ENCODE measurements at places on chromosomes 11 and 22.

DNA sequence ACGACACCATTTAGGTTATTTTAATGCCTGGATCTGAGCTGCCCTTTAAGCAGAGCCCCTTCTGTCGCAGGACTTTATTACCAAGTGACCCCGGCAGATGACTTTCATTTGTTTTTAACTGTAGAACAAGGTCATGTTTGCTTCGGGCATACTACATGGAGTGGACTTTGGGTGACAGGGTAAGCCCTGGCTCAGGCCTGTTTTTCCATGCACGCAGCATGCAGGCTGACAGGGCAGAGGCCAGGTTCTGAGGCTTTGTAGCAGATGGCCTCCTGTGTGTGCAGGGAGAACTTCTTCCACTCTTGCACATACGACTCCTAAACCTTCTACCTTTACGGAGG, 50.5 kb downstream of the SNX19 start:
- DNase-seq = no peak

- DNase-seq = no peak
These were observed 6.5 kb downstream of the ASPHD2 start for GRCh38 chr22:26435327-26436093.

- no peak for DNase-seq
These were observed 2.2 kb downstream of the ARSA start for GRCh38 chr22:50625568-50626313.

DNA sequence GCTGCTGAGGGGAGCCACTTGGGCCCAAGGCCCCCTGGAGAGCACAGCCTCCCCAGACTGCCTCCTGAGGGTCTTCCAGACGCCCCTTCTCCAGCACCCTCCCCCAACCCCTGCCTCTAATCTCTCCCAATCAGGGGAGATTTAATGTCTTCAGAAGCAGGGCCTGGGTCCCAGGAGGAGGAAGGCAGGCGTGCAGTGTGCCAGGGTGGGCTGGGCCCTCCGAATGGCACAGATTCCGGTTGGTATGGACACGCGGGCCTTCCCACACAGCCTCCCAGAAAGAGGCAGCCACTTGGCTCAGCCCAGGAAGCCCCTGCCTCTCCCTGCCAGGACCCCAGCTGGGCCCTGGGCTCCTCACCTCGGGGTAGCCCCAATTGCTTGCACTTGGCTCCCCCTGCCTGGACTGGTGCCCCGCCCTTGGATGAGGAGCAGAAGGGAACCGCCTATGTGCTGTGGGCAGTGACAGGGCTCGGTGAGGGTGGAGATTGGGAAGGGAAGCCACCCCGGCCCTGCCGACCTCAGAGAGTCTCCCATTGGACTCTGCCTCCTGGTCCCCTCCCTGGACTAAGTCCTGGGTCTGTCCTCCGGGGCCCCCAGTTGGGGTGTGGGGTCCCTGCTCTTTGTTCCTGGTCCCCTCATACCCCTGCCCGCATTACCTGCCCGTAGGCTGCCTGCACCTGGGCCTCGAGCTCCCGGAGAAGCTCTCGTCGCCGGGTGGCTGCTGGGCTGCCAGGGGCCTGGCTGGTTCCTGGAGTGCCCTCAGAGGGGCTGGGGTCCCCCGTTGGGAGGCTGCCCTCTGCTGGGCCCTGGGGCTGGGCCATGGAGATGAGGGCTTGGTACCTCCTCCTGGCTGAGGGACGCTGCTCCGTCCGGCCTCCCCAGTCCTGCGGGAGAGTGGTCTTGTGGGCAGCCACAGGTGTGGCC, 572 bp upstream of the CABP2 start:
- no peak for DNase-seq

- no peak for DNase-seq
These were observed 23.4 kb downstream of the SHANK2 start for GRCh38 chr11:71228961-71229360.

DNA sequence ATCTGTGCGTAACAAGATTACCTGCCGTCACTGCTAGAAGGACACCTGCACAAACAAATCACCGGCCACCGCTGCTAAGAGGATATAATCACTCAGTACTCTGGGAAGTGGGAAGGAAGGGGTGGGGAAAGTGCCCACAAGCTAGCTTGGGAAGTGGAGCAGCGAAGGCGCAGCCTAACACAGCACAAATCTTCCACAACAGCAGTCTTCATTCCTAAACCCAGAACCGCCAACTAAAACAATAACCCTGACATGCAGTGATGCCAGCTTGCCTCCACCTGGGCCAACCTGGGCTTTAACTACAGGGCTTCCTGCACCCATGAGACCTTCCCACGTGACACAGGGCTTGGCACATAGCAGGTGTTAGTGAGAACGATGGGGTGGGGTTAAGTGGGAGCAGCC, 5.1 kb downstream of the DGCR2 start:
- no peak for DNase-seq

GRCh38 chr22:37610480-37611129, 2.0 kb downstream of the GGA1 start:
- DNase-seq = no peak

DNA sequence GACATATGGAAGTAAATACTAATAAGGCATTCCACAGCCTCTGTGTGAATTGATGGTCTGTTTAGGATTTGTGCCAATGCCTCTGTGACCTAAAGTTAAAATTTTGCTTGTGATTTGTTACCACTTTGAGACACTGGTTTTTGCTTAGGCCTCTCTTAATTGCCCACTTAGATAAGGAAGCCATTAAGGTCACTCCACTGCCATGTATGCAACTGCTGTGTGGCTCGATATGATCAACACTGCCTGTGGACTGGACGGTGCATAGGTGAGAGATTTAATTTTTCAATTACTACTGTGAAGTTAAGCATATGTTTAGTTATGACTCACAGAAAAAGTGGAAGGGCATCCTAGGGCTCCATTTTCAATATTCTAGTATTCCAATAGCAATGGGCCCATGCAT, 36.9 kb downstream of the CSRP3 start:
- no peak for DNase-seq

DNA sequence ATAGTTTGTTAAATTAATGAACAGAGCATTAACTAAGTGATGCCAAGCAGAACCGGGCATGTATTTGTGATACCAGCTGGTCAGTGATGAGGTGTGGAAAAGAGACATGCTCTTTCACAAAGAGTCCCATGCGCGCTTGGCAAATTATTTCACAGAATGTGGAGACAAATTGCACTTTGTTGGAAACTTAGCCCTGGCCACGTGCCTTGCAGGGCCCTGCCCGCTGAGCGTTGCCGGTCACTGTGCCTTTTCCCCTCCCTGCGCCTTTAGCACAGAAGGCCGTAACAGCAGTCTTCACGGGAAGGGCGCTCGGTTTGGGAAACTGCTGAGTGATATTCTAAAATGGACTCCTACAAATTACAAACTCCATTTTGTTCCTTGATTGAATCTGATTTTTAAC, 235.9 kb downstream of the TBC1D22A start:
- DNase-seq = no peak

DNA sequence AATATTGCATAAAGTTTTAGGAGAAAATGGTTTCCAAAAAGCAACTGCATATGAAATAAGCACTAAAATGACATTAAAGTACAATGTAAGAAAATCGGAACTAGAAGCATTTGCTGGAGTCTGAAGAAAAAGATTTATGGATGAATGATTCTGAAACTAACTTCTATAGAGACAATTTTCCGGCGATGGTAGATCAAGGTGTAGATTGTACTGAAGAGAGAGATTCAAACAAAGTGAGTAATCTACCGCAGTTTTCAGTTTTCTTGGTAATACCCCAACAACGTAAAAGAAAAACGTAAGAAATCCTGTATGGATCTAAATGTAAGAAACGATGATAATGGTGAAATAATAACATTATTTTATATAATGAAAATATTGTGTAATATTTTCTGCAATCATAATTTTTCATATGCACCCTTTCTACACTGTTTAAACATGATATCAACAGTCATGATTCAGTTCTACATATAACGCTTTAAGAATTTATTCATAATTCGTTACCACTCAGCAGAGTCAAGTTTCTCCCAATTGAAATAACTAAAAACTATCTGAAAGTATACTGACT, 1.8 kb upstream of the CDPF1 start:
- no peak for DNase-seq

DNA sequence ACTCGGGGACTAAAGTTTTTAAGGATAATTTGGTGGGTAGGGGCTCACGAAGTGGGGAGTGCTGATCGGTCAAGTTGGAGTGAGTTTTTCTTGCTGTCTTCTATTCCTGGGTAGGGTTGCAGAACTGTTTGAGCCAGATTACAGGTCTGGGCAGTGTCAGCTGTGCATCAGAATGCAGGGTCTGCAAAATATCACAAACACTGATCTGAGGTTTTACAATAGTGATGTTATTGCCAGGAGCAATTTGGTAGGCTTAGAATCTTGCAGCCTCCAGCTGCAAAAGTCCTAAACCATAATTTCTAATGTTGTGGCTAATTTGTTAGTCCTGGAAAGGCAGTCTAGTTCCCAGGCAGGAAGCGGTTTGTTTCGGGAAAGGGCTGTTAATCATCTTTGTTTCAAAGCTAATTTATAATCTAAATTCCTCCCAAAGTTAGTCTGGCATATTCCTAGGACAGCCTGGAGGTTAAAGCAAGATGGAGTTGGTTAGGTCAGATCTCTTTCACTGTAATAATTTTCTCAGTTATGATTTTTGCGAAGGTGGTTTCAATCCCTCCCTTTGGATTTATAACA, 39.7 kb upstream of the CALCA start:
- DNase-seq = no peak

- no peak for DNase-seq
These were observed 333.1 kb downstream of the TBC1D22A start for GRCh38 chr22:47095395-47096122.

GRCh38 chr22:44450503-44450902, 47.5 kb downstream of the RTL6 start:
- no peak for DNase-seq

GRCh38 chr11:113189909-113190667, 124.3 kb upstream of the TTC12 start:
- no peak for DNase-seq

- no peak for DNase-seq
These were observed 43.9 kb downstream of the FAT3 start for GRCh38 chr11:92268546-92268945.

- no peak for DNase-seq
These were observed 12.5 kb upstream of the MGAT3 start for GRCh38 chr22:39444247-39444800.

- DNase-seq = no peak
These were observed 5.5 kb downstream of the TCIRG1 start for GRCh38 chr11:68044145-68044813.

DNA sequence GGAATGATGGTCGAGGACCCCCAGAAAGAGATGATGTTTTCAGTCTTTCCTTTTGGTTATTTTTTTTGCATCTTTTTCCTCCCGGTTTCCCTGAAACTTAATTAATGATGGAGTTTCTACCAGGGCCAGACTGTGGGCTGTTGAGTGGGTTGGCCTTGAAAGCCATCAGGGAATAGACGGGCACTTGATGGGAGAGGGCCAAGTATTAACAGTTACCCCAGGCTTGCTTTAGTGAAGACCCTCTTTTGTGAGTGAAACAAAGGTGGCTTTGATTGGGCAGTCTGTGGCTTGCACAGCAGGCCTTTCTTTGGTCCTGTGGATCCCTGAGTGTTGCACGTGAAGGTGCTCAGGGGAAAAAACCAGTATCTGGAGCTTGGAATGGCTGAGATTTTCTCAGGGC, 56.9 kb downstream of the AMOTL1 start:
- no peak for DNase-seq

- DNase-seq = no peak
These were observed 51.5 kb downstream of the FAM181B start for GRCh38 chr11:82682003-82682751.

DNA sequence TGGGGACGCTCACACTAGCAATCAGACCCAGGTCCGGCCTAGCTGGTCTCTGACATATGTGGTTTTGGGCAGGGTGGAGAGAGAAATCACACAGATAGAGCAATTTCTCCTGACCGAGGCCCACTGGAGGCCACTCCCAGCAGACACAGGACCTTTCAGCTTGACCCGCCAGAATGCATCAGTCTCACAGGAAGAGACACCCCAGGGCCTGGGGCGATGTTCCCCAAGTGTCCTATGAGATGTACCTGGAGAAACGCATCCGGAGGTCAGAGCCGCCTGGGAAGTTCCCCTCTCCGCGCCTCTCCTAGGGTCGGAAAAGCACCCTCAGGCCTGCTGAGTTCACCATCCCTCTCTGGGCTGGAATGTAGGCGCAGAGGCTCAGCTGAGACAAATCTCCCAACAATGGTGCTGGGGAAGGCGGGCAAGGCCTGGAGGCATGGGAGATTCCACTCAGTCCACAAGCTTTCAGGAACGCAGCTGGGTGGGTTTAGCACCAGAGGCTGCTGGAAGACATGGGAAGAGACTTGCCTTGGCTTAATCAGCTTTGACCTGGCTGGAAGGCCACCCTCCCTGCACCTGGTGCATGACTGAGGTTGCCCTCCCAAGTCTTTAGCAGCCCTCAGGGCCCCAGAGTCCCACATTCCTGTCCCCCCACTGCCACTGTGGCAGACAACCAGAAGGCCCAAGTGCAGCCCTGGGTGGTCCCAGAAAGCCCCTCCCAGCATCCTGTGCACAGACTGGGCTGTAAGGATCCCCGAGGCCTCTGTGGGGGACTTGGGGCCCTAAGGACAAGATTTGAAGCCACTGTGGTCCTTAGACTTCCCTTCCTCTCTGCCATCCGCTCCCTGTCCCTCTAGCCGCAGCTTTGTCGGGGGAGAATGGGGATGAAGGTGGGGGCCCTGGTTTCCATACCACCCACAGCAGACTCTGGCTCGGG, 57.5 kb downstream of the RTL6 start:
- no peak for DNase-seq

- DNase-seq = no peak
These were observed 8.6 kb downstream of the OR6M1 start for GRCh38 chr11:123797541-123797940.

- DNase-seq = no peak
These were observed 7.1 kb downstream of the LARGE2 start for GRCh38 chr11:45929486-45930030.

DNA sequence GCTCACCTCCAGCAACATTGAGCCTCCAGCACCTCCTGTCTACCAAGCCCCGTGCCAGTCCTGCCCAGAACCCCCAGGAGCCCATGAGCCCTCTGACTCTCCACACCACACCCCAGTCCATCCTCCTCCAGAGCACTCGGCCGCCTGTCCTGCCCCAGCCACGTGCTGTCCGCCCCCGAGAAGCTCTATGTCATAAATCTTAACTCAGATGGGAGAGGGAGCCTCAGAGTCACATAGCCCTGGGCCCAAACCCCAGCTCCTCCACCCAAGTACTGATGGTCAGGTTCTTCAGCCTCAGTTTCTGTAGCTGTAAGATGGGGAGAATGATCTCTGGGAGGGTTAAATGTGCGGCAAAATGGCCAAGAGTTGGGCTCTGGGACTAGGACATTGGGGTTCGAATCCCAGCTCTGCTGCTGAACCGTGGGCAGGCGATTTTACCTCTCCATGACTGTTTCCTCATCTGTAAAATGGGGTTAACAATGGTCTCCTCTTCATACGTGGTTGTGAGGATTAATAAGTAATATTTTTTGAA, 27.8 kb downstream of the CYTH4 start:
- DNase-seq = no peak

Measured in stimulated activated CD4-positive, alpha-beta T cell treated with anti-CD3 and anti-CD28 coated beads, TNF-alpha, amount 100 ng/mL, for 1 hour (primary cell).